ENCODE measurements at places on chromosomes 3 and 15.

- DNase-seq, result no peak
Observed at GRCh38 chr15:45251888-45252287, at the start of gene SLC28A2. Gene SLC28A2 (plus strand): TSS chr15:45252234. CDS start chr15:45253216, 982 bp downstream.

- no peak for DNase-seq
Observed at GRCh38 chr3:16665282-16665741, 60.1 kb upstream of the DAZL start.

- no peak for DNase-seq
Observed at GRCh38 chr3:27720899-27721716, 1.0 kb downstream of the EOMES start.

DNA sequence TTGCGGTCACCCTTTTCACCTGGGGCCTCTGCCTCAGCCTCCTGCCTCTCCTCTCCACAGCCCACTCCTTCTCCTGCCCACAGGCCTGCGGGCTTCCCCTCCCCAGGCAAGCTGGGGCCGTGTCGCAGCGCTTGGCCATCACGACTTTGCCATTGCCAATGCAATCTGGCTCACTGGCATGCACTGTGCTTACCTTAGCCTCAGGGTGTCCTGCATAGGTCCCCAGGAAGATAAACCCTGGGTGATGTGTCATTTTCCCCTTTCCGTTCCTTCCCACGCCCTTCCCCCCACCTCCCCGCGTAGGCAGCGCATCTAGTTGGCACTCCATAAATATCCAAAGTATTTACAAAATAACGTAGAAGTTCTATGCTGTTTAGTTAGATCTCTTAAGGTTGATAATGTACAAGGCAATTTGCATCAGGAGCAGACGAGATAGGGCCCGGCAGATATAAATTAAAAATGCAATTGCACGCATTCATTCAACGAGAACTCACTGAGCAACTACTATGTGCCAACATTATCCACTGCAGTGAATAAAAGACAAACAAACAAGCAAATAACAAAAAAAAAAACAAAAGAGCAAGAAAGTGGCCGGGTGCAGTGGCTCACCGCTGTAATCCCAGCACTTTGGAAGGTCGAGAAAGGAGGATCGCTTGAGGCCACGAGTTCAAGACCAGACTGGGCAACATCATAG lies 973 bp upstream of the COPG1 start:
- no peak for DNase-seq

Measured in substantia nigra (tissue), 51 donors.